Hematopoietic multipotent progenitor cell treated with erythropoietin and hydrocortisone succinate and interleukin-3 and kit ligand, for 4 days (in vitro differentiated cells): ENCODE measurements at places on chromosomes 3 and 15.

DNA sequence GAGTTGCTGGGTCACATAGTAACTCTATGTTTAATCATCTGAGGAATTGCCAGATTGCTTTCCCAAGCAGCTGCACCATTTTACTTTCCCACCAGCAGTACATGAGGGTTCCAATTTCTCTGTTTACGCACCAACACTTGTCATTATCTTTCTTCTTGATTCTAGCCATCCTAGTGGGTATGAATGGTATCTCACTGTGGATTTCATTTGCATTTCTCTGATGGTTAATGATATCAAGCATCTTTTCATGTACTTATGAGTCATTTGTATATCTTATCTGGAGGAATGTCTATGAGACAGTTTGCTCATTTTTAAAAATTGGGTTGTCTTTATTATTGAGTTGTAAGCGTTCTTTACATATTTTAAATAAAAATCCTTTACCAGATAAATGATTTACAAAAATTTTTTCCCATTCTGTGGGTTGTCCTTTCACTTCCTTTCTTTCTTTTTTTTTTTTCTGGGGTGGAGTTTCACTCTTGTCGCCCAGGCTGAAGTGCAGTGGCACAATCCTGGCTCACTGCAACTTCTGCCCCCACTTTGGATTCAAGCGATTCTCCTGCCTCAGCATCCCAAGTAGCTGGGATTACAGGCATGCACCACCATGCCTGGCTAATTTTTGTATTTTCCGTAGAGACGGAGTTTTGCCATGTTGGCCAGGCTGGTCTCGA is 8.9 kb upstream of the SGO1 start:
- DNase-seq, result no peak

GRCh38 chr15:63417721-63418120 is 36.1 kb upstream of the CA12 start:
- DNase-seq, result no peak

DNA sequence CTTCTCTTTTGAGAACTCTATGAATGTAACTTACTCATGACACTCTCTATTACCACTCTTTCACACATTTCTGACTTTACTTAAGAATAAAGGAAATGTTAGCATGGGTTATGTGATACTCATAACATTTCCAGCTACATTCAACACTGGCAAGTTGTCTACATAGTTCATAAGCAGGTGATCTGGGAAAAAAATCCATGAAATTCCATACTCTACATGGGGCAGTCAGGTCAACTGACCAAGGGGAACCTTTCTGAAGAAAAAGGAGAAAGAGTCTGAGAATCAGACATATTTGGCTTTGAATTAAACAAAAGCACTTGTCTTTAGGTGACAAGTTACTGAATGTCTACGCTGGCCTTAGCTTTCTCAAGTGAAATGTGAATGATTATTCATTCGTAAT is 329.1 kb upstream of the ROBO1 start:
- DNase-seq, result no peak

DNA sequence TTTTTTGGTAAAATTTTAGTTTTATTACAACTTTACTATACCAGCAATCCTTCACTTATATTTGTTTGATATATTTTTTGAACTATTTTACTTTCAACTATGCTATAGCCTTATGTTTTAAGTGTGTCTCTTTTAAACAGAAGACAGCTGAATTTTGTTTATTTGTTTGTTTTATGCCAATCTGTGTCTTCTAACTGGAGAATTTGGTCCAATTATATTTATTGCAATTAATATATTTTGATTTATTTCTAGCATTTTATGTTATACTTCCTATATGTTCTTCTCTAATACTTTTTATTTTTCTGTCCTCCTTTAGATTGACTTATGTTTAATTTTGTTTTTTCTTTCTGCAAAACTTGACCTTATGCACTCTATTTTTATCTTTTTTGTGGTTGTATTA is 4.9 kb upstream of the MME start:
- no peak for DNase-seq

DNA sequence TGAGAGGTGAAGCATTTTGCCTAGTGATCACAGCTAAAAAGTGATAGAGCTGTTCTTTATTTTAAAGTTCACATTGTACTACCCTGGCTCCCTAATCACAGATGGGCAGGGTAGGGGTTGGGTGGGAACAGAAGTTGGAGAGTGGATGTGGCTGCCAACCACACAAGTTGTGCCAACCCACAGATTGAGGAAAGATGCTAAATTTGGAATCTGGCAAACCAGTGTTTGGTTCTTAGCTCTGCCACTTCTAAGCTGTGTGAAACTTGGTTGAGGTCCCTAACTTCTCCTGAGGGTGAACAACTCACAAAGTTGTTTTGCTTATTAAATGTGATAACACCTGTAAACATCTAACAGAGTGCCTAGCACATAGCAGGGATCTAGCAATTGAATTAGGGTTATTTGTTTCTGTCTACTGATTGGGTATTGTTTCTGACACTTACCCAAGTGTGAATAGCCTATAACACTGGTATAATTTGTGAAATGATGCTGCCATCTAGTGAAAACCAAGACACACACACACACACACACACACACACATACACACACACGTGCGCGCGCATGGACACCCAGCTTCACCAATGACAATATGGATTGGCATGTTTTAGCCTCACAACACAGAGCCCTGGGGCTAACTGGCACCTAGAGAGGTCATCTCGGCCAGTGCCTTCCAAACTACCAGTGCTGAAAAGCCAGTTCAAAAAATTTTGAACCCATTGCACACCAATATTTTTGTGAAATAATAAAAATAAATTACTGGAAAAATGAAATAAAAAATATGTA is 25.3 kb downstream of the ADGRG7 start:
- peak; percentile 80 for DNase-seq

- DNase-seq, result no peak
These were observed 496 bp downstream of the TF start for GRCh38 chr3:133746712-133747066.

DNA sequence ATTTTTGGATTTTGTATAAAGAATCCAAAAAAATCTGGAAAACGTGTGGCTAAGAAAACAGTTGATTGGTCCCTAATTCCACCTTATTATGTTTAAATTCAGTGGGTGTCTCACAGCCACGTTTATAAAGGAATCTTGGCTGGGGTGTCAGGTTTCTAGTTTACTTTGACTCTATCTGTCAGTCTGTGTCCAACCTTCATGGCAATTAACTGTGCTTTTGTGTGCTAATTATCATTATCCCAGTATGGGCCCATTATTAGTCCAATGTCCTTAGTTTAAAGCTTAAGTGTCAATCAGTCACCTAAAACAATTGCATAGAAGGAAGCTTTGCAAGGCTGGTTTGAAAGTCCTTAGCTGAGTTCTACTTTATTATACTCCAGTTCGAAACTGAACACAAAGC is 3.7 kb upstream of the CNTN4 start:
- DNase-seq, result no peak
